Mesendoderm (in vitro differentiated cells): ENCODE measurements at places on chromosomes 4 and X.

DNA sequence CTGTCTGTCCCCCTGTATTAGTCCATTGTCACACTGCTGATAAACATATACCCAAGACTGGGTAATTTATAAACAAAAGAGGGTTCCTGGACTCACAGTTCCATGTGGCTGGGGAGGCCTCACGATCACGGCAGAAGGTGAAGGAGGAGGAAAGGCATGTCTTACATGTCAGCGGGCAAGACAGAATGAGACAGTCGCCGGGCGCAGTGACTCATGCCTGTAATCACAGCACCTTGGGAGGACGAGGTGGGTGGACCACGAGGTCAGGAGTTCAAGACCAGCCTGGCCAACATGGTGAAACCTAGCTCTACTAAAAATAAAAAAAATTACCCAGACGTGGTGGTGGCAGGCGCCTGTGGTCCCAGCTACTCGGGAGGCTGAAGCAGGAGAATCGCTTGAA, 24.7 kb downstream of the IL3RA start:
- DNase-seq: peak; percentile 51

DNA sequence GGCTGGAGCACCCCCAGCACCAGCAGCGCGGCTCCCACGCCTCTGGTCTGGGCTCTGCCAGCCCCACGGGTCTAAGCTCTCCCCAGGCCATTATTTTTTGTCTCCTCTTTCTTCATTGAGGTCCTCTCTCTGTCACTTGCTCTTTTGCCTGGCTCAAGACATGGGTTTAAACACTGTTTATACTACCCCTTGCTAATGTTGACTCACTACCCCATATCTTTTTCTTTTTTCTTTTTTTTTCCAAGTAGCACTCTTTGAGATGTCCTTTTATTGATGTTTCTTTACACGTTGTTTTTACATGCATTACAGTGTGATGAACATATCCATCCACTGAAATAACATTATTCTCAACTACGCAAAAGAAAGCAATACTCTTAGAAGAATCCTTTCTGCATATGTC, 1.7 kb upstream of the ERVMER34-1 start:
- DNase-seq: no peak

- DNase-seq: no peak
Observed at GRCh38 chrX:91331476-91331875, 103.2 kb upstream of the PABPC5 start.

DNA sequence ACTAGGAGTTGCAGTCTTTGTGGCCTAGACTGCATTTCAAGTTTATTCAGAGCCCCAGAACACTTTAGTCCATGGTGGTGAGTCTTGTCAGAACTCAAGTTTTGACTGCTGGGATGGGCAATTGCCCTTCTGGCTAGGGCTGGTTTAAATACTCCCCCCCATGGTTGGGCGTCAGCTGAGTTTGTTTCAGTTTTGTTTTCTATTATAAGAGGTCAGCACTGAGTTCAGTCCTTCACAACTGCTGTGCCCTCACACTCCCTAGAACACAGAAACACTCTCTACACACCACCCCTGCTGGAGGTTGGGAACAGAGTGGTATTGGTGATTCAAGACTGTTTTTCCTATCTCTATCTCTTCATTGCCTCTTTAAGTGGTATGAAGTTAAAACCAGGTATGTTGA, 217.0 kb downstream of the GUCY2F start:
- no peak for DNase-seq

- no peak for DNase-seq
Observed at GRCh38 chr4:165504184-165504583, 125.4 kb downstream of the CPE start.

DNA sequence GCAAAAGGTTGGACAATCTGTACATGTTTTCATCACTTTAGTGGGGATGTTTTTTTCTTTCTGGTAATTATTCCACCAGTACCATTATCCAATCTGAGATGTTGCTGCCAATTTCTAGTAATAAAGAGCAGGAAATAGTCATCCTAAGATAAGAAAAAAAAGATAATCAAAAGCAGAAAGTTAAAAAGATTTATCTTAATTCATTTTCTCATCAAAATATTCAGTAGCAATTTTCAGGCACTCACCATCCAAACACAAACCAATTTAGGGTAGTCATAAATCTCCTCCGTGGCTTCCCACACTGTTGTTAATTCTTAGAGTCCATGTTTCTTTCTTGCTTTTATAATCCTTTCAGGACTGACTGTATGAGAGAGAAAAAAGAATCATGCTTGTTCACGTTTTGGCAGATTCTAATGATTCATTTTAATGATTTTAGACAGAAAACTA, 263.7 kb upstream of the UGT8 start:
- no peak for DNase-seq
